GM12864 (cell line): ENCODE measurements at places on chromosomes 1 and 21.

DNA sequence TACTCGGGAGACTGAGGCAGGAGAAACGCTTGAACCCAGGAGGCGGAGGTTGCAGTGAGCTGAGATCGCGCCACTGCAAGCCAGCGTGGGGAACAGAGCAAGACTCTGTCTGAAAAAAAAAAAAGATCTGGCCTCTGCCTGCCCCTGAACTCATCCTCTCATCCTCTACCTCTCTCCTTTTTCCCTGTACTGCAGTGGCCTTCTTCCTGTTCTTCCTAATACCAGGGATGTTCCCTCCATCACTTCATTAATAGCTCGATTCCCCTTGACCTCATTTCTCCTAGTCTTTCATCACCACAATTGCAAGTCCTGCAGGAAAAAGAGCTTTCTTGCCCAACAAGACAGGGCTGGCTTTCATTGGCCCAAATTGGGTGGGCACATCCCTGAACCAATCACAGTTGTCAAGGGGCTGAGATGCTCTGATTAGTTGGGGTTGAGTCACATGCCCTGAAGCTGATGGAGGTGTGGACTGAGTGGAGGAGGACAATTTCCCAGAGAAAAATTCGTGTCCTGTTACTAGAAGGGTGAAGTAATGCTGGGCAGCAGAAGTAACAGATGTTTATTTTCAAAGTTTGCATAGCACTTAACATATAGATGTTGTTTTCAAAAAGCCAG is 86.8 kb upstream of the PUM1 start:
- no peak for DNase-seq

- no peak for DNase-seq
Observed at GRCh38 chr21:38258521-38259485, 2.0 kb downstream of the KCNJ15 start.

- DNase-seq, result no peak
Observed at GRCh38 chr1:204994086-204994862, 48.7 kb upstream of the CNTN2 start.

- DNase-seq, result no peak
Observed at GRCh38 chr1:46983830-46984586, 39.5 kb upstream of the CYP4X1 start.
